Stimulated activated CD4-positive, alpha-beta T cell treated with anti-CD3 and anti-CD28 coated beads, Interleukin-1b, Interleukin-23, amount 100 ng/mL, for 1 hour (primary cell): ENCODE measurements at places on chromosomes 7 and 10.

DNA sequence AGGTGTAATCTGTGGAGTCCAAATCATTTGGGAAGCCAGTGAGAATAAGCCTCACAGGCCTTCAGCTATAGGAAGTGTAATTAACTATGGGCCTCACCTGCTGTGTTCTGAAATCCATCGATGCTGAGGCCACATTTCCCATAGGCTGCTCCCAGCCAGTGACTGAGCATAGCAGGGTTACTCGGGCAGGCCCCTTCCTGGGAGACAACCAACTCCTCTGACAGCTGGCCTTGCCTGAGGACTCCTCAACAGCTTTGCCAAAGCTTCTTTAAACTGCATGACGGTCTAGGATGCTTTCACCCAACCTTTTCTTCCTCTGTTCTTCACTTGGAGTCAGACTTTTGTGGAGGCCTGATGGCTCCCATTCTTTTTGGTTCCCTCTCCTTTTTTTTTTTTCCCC is 63.8 kb upstream of the SMNDC1 start:
- no peak for DNase-seq

GRCh38 chr10:121608469-121609190 is 10.4 kb upstream of the FGFR2 start:
- DNase-seq = no peak

DNA sequence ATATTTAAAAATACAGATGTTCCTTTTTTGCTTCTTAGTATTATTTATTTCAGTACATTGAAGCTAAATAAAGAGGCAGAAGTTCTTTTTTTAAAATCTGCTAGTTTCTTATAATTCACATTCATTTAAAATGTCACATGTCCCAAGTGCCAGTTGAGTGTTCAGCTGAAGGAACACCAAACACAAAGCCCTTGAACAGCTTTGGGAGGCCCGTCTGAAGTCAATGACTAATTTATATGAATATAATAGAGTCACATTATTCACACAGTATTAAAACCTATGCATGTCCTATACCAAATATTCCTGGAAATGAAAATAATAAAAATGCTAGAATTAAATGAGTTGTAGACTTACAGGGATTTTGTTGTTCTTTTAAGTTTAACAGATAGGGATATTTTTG is 70.3 kb downstream of the GNAI1 start:
- no peak for DNase-seq

DNA sequence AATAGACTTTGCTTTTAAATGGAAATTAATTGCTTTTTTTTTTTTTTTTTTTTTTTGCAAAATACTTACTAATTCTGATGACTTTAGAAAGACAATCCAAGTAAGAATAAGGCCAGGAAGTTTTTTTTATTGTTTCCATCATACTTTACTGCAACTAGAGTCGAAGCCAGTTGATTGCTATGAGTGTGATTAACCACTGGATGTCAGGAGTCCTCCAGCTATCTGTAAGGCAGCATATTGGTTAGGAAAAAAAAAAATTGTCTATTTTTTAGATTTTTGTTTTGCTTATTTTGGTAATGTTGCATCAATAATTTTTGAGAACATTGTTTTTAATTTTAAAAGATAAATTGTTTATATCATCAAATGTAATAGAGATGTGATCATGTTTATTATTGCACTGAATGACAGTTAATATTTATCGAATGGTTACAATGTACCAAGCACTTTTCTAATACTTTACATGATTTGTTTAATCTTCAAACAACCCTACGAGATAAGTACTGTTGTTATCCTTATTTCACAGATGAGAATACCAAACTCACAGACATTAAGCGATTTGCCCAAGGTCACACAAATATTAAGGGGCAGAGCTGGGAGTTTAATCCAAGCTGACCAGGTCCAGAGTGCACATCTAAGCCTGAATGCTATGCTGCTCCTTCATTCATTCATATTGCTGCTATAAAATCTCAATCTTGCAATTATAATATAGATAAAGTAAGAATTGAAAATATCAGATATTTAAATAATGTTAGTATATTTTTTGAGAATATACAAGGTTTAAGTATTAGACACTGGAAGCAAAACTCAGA is 19.9 kb upstream of the LMOD2 start:
- DNase-seq = no peak

- no peak for DNase-seq
Observed at GRCh38 chr7:92588561-92588960, 1.6 kb downstream of the FAM133B start.

GRCh38 chr10:121112136-121112535 is 261.0 kb downstream of the WDR11 start:
- no peak for DNase-seq

- no peak for DNase-seq
Observed at GRCh38 chr7:113394856-113395255, 276.5 kb upstream of the SMIM30 start.

- DNase-seq = no peak
Observed at GRCh38 chr7:38728145-38728544, 97.0 kb upstream of the AMPH start.
